NCI-H1092 (cell line): ENCODE measurements at places on chromosomes 12 and 14.

DNA sequence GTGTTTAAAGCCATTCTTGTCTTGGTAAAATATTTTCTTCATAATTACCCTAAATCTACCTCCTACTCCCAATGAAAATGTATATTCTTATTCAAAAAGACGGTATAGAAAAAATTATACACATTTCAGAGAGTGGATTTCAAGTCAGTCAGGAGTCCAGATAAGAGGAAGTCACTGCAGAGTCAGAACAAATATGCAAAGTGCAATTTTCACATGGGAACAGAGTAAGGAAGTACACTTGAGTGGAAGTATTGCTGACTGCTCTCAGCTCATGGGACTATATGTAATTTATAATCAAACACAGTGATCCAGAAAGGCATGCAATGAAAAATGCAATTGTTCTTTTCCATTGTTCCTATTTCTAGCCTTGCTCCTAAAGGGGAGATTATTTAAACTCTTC lies 1128.0 kb downstream of the AACS start:
- DNase-seq = no peak

DNA sequence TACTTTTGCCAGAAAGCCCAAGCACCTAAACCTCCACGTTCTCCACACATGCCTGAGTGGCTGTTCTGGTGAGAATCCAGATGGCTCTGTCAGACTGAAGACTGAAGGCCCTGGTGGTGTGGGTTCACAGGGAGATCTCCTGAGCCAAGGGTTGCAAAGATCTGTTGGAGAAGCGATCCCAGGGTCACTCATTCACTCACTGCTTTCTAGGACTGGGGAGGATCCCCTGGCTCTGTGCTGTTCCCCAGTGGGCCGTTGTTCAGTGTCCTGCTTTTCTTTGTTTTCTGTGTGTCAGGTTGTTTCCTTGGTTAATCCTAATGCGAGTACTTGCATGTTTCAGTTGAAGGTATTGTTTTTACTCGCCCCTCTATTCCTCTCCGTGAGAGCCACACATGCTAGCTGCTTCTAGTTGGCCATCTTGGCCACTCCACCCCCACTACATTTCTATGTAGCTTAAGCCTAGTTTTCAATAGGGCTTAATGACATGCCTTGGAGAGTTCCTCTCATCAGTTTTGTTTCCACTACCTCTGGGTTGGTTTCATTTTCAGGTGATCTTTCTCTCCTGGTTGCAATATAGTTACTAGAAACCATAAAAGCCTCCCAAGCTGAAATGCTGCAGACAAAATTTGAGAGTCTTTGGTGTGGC lies 144.5 kb upstream of the SLC38A2 start:
- DNase-seq = no peak

- DNase-seq = no peak
Observed at GRCh38 chr14:33343016-33343415, 404.3 kb downstream of the NPAS3 start.

- no peak for DNase-seq
Observed at GRCh38 chr12:124940393-124941169, 26.1 kb upstream of the UBC start.

DNA sequence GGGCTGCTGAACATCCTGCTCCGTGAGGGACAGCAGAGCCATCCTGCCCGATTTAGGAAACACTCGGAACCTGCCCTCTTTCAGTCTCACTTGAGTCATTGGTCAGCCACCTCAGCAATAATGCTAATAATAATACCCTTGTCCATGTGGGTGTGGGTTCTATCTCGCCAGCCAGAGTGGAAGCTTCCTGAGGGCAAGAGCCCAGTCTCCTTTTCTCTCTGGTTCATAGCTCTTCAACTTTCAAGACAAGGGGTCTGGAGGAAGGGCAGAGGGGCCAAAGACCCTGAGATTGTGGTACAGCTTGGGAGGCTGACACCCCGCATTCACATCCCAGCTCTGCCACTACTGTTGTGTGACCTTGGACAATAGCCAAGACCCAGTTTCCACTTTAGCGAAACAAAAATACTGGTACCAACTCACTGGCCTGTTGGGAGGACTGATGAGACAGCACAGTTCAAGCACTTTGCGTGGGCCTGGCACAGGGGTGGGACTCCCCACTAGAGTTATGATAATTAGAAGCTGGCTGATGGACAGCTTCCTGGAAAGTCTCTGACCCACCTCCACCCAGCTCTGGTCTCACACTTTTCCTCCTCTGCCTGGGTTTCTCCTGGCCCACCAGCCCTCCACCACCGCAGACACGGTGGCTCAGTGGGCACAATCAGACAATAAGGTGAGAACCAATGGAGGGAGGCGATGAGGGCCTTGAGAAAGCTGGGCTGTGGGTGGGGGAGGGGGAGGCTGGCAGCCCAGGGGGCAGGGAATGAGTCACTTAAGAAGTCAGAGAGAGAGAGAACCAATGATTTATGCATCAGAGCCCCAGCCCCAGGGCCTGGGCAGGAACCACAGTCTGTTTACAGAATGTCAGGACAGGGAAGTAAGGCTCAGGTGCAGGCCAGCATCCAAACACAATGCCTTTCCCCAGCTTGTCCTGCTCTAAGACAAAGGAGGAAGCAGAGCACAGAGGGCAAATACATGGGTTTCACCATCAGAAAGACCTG lies 9.6 kb downstream of the FAIM2 start:
- no peak for DNase-seq

DNA sequence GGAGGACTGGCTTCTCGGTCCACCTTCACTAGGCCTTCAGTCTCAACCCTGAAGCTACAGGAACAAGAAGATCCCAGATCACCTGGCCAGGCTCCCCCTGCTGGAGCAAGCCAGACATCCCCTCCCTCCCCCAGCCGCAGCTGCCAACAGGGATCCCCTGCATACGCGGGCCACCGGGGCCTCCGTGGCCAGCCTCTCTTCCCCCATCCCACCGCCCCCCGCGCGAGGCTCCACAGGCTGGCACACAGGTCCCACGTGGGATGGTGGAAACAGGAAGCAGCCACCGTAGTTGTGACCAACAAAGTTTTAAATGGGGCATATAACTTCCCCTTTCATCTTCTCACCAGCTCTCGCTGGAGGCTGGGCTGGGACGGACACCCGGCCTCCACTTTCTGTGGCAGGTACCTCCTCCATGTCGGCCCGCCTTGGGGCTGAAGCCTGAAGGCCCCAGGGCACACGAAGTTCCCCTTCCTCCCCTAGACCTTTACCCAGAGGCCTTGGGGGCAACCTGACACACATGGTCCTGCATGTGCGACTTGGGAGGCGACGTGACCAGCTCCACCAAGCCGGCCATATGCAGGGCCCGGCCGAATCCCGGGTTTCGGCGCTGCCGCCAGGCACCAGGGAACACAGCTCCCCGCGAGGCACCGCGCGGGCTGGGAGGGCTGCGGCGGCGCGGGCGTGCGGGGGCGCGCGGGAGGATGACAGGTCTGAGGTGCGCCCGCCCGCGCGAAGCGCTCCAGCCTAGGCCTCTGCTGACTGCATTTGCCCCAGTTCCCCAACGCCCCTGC lies 44.4 kb upstream of the PNMA1 start:
- peak; percentile 23 for DNase-seq

DNA sequence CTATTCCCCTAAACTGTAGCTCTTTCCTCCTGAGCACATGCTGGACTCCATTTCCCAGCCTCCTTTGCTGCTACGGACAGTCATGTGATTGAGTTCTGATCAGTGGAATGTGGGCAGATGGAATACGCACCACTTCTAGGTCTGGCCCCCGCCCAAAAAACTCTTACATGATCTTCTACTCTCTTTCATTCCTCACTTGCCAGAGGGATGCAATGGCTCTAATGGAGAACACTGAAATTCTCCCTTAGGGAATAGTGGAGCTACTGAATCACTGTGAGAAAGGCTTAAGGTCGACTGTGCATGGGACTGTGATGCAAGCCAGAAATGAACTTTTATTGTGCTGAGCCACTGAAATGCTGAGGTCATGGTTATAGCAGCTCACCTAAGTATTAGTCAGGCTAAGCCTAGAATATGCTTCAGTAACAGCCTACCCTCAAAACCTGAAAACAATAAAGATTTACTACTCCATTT lies 13.0 kb upstream of the TMED2 start:
- DNase-seq = no peak

GRCh38 chr12:93980711-93981110 lies 167.7 kb upstream of the PLXNC1 start:
- no peak for DNase-seq
